CD4-positive, alpha-beta T cell treated with Interleukin-15 for 1 hour (primary cell): ENCODE measurements at places on chromosomes 2 and 18.

GRCh38 chr2:75453384-75454240, 107.1 kb downstream of the EVA1A start:
- no peak for DNase-seq

DNA sequence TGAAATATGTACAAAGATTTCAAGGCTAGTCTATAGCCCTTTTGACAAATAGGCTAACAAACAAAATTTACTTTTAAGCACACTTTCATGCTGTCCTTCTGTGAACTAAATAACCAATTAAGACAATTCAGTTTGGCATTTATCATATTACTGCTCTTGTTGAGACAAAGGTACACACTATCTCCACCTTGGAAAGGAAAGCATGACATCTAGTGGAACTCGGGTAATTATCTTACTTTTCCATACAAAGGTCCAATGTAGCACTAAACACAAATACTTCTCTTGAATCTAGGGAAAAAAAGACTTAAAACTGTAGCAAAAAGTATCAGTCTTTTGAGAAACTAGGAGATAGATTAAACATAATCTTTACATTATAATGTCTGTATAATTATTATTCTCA, 125.0 kb upstream of the CD226 start:
- no peak for DNase-seq

DNA sequence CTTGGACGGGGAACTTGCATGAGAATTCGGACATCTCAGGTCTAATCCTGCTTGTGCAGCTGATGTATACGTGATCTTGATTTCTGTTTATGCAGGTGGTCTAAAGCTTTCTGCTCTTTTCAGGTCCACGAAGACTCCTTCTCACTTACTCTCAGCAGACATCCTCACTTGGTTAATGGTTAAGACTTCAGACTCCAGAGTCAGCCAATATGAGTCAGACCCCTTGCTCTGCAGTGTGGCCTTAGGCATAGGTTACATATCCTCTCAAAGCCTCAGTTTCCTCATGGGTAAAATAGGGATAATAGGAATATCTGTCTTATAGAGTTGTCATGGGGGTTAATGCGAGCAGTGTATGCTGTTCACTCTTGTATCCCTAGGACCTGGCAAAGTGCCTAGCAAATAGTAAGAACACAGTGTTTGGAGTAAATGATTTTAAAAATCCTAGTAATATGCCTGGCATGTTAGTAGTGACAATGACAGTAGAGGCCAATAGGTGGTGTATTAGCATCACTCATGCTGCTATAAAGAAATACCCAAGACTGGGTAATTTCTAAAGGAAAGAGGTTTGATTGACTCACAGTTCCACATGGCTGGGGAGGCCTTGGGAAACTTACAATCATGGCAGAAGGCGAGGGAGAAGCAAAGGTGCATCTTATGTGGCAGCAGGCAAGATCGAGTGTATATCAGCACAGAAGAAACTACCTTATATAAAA, 42.3 kb downstream of the XRCC5 start:
- no peak for DNase-seq

DNA sequence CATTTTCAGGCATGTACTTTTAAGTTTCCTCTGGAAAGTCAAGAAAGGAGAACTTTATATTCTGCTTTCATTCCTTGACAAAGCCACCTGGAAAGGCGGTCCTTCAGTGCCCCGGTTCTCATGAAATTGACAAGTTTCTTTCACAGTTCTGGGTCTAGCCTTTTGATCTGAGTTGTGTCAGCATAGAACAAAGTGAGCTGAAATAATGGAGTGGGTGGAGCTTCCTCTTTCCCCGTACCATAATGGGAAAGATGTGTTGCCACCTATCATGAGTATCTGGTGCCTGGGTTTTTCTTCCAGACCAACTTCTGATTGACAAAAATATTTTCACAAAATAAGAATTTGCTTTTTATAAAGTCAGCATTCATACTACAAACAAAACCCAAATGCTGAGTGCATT, 49.3 kb downstream of the PTRHD1 start:
- no peak for DNase-seq

GRCh38 chr2:239729681-239730566, 295.2 kb downstream of the NDUFA10 start:
- peak; percentile 8 for DNase-seq

DNA sequence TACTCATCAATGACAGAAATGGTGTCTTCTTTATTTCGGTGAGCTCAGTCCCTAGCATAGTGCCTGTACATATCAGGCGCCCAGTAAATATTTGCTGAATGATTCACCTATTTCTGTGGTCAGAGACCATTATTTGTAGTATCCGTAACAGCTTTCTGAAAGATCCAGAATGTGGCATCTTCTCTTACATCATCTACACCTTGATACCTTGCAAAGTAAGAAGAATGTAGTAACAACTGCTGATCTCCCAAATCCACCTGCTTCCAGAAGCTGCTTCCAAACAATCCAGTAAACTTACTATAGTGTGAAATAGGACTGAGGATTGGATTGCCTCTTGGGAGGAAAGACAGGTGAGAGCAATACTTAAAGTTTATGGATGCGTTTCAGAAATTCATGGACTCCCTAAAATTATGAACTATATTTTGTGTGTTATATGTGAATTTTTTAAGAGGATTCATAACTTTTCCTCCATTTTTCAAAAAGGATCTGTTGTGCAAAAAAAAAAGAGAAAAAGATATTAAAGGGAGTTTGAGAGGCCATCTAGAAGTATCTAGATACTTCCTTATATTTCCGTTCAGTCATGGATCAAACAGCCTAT, 945 bp upstream of the ASXL2 start:
- DNase-seq = no peak

GRCh38 chr18:75034937-75035336, 174.0 kb downstream of the PTGR3 start:
- no peak for DNase-seq

- DNase-seq = no peak
These were observed 864 bp upstream of the MYL12A start for GRCh38 chr18:3246635-3247239.

DNA sequence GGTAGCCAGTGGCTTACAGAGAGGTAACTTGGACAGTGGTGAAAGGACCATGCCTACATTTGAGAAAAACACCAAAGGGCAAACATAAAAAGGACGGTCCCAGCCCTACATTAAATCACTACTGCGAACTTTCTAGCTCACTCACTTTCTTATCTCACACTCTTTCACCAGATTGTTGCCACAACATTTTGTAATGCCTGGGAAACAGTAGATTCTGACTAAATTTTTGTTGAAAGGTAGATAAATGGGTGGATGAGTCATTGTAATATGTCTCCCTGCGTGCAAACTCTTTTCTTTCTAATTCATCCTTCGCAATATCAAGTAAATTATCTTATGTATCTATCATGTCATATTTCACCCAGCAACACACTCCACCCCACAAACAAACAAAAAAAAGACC, 192.2 kb downstream of the IRS1 start:
- no peak for DNase-seq

- DNase-seq = no peak
These were observed 27.6 kb upstream of the CALCRL start for GRCh38 chr2:187475499-187476248.

GRCh38 chr2:28422908-28423741, 30.5 kb downstream of the FOSL2 start:
- no peak for DNase-seq

GRCh38 chr18:1578505-1578904, 673.8 kb downstream of the ADCYAP1 start:
- DNase-seq = no peak

GRCh38 chr2:121830809-121831208, 75.4 kb downstream of the TSN start:
- no peak for DNase-seq

DNA sequence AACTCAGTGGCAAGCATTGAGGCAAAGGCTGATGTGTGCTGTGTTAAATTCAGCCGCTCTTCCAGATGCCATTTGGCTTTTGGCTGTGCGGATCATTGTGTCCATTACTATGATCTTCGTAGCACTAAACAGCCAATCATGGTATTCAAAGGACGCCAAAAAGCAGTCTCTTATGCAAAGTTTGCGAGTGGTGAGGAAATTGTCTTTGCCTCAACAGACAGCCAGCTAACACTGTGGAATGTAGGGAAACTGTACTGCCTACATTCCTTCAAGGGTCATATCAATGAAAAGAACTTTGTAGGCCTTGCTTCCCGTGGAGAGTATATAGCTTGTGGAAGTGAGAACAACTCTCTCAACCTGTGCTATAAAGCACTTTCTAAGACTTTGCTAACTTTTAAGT, 195.5 kb upstream of the RAB12 start:
- no peak for DNase-seq

- DNase-seq = no peak
These were observed 289.8 kb upstream of the UBE2E3 start for GRCh38 chr2:180690611-180691010.

DNA sequence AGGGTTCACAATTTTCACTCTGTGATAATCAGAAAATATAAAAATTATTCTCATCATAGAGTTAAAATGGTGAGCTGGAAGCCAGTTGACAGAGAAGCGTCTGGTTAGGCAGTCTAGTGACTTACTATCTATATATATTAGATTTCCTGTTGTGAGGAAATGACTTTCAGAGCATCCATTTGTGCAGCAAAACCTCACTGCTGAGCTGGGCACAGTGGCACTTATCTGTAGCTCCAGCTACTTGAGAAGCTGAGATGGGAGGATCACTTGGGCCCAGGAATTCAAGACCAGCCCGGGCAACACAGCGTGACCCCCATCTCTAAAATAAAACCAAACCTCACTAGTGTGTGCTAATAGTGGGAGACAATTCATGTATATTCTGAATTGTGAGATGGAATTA, 7.2 kb upstream of the KIAA2012 start:
- no peak for DNase-seq

DNA sequence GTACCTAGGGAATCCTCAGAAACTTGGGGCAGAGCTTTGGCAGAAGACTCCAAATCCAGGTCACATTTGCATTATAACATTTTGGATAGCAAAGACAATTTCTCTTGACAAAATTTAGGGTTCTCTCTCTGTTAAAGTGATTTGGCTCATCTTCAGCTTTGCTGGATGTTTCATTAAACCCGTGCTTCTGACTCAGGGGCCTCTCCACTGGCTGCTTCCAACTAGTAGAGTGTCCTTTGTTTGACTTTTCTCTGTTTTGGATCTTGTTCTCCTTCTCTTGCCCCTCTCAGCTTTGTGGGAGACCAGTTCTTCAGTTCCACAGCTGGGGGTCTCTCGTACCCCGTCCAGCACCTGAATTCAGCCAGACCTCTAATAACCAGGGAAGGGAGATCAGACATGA, 145.6 kb downstream of the PLCL1 start:
- DNase-seq = no peak
